ENCODE measurements at places on chromosomes 5 and 9.

GRCh38 chr5:6583049-6583880, 49.6 kb downstream of the NSUN2 start:
- peak; percentile 4 for DNase-seq

GRCh38 chr9:77592476-77592875, 55.6 kb downstream of the GNA14 start:
- DNase-seq, result no peak

GRCh38 chr9:133532937-133533668, 1.4 kb upstream of the ADAMTSL2 start:
- DNase-seq, result peak; percentile 77

DNA sequence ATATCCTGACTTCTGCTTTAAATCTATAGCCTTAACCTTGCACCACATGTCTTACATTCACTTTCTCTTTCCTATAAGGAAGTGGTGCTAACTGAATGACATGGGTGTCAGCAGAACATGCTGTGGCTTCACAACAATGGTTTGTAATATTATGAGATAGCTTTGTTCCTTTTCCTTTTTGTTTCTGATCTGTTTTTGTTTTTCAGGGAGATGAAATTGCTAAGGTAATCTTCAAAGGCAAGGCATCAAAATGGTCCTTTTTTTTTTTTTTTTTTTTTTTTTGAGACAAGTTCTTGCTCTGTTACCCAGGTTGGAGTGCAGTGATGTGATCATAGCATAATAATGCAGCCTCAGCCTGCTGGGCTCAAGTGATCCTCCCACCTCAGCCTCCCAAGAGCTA, 53.6 kb upstream of the RANBP6 start:
- no peak for DNase-seq

GRCh38 chr9:17219261-17219660, 84.4 kb downstream of the CNTLN start:
- DNase-seq, result no peak

- no peak for DNase-seq
Observed at GRCh38 chr9:128946571-128947276, 679 bp downstream of the DOLK start.

DNA sequence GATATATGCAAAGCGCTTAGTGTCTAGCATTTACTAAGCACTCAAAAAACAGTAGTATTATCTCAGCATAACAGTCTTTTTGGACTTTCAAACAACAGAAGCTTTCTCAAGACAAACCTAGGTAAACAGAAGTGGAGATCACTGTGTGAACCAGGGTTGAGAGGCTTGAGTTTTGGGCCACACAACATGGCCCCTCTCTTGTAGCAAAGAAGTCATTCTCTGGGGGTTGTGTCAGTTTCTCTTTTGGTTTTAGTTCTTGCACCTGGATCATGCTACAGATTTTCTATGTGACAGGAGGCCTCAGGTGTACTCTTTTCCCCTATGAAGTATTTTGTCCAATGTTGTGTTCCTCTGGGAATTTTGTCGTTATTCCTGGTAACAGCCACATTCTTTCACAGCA, 30.0 kb downstream of the INSYN2B start:
- no peak for DNase-seq

- no peak for DNase-seq
Observed at GRCh38 chr5:78899922-78900362, 85.2 kb downstream of the ARSB start.

- no peak for DNase-seq
Observed at GRCh38 chr5:112374356-112374755, 44.7 kb downstream of the EPB41L4A start.

DNA sequence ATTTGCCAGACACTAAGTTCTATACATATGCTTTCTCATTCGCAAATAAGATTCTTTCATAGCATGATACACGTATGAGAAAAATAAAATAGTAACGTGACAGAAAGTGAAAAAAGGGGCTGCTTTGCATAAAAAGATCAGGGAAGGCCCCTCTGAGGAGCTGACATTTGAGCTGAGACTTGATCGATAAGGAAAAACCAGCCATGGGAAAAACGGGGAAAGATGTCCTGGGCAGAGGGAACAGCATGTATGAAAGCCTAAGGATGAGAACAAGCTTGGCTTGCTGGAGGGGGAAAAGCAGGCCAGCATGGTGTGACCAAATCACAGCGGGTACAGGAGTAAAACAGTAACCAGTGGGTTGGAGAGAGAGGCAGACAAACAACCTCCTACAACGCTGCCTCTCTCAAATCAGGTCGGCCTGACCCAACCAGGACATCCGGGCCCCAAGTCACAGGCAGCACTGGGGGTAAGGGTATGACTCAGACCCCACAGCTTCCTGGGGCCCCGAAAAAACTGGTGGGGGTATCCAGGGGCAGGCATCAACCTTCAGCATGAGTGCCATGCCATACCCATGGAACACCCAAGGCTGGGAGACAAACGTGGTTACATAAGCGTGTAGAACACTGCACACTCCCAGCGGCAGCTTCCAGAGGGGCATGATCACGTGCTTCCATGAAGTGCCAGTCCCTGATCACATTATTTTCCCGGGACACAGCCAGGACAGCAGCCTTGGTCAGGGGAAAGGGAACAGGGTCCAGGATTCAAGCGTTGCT, 2.2 kb downstream of the TNIP1 start:
- no peak for DNase-seq

GRCh38 chr5:133613743-133614142, 1.4 kb upstream of the FSTL4 start:
- no peak for DNase-seq

GRCh38 chr5:38317868-38318267, 59.5 kb downstream of the EGFLAM start:
- DNase-seq, result no peak

- no peak for DNase-seq
Observed at GRCh38 chr9:130681769-130682420, 11.7 kb upstream of the EXOSC2 start.

GRCh38 chr9:96430377-96430776, 12.2 kb upstream of the ZNF367 start:
- DNase-seq, result no peak

GRCh38 chr5:140324041-140324600, 21.2 kb upstream of the PFDN1 start:
- DNase-seq, result no peak

- DNase-seq, result no peak
Observed at GRCh38 chr5:150053713-150054392, 32.5 kb downstream of the CSF1R start.

DNA sequence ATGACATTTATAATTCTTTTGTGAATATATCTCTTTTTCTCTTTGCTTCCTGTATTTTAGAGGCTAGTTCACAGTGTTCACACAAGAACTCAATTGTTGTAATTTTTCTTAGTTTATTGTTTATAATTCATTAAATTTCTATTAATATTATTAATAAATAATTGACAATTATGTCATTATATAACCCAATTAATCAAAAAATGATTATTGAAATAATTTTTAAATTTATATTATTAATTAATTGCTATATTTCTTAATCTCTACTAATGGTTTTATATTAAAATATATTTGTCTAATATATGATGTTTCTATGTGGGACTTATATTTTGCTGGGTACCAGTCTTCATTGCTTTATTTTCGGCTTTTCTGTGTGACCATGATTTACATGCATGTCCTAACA, 618.4 kb downstream of the CDH9 start:
- DNase-seq, result no peak

- DNase-seq, result no peak
Observed at GRCh38 chr9:106560540-106560939, 302.4 kb upstream of the ZNF462 start.

DNA sequence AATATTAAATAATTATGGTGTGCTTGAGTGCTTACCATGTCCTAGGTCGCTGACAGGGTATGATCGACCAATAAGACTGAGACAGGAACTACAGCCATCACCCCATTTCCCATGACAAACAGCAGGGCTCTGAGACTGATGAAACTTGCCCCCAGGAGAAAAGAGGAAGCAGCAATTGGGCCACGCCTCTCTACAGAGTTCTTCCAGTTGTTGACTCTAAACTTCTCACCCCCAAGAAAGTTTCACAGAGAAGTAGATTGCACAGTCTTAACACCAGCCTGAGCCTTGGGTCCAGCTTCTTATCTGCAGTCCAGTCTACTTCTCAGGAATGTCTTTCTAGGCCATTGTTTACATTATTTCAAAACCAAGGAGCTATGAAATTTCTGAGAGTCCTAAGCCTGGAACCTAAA, 182.2 kb upstream of the ANKRD55 start:
- DNase-seq, result no peak

DNA sequence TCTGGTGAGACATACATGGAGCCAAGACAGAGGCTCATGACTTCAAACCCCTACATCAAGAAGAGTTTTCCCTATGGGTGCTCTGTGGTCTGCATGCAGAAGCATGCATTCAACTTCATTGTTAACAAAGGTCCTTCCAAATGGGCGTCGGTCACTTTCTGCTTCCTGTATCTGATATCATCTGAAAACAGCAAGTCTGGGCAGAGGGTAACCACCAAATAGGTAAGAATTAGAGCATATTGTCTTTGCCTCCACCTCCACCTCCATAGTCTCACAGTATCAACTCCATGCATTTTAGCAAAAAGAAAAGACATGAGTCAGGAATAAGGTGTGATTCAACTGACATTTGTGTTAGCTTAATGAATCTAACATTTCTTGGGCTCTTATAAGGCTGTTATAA, 462.9 kb downstream of the DMRT2 start:
- no peak for DNase-seq

GRCh38 chr5:79577693-79578092, 34.5 kb upstream of the TENT2 start:
- no peak for DNase-seq

GRCh38 chr5:136056771-136057335, 28.1 kb downstream of the TGFBI start:
- no peak for DNase-seq

DNA sequence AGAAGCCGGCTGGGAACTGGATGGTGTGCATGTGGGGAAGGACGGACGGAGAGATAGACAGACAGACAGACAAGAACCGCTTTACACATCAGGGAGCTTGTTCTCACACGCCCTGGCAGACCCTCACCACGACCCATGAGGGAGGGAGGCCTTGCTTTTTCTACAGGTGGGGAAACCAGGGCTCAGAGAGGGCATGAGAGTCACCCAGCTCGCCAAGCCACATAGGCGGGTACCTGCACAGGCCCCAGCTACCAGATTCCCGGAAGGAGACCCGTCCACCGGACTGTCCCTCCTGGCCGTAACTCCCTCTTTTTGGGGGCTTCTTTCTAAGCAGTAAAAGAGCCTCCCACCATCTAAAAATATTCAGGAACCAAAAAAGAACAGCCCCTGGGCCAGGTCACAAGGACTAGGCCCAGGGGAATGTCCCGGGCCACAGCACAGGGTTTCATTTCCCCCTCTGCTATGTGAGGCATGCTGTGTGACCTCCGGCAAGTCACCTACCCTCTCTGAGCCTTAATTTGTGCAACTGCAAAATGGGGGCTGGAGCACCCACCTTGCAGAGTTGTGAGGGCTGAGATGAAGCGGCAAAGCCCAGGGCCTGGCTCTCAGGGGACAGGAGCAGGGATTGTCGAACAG, 84.4 kb upstream of the SARDH start:
- no peak for DNase-seq

DNA sequence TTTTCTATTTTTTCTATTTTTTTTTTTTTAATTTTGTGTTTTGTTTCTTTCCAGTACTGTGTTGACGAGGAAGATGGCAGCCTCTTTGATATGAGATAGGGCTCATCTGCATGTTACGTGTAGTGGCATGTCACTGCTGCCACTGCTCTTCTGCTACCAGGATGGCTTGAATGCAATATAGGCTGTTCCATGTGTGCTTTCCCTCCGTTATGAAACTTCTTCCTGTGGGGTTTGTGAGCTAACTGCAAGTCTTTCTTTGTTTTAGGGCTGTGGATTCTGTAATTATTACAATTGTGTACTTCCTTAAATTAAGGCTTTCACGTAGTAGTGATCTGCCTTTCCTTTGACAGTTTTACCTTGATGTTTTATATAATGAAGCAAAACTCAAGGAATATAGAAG, 184.6 kb downstream of the KDM4C start:
- no peak for DNase-seq

DNA sequence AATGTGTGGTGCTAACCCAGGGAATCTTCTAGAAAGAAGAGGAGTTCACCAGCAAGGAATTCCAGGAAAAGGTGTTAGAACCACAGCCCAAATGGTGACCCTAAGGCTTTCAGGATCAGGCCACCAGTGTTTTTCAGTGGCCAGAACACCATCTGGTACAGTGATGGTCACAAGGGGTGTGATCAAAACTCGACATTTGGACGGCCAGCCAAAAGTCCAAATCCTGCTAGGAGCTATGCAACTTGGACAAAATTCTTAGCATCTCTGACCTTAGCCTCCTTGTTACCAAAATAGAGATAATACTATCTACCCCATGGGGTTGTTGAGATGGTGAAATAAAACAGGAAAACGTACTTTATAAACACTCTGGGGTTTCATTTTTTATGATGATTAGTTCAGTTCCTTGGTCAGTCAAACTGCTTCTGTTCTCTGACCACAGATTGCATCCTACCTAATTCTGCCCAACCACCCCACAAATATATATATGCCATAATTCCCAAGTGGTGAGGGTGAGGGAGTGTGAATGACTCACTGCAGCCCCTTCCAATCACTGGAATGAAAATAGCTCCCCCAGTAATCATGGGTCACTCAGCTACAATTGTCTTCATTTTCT, 210.3 kb downstream of the CDK5RAP2 start:
- DNase-seq, result no peak

DNA sequence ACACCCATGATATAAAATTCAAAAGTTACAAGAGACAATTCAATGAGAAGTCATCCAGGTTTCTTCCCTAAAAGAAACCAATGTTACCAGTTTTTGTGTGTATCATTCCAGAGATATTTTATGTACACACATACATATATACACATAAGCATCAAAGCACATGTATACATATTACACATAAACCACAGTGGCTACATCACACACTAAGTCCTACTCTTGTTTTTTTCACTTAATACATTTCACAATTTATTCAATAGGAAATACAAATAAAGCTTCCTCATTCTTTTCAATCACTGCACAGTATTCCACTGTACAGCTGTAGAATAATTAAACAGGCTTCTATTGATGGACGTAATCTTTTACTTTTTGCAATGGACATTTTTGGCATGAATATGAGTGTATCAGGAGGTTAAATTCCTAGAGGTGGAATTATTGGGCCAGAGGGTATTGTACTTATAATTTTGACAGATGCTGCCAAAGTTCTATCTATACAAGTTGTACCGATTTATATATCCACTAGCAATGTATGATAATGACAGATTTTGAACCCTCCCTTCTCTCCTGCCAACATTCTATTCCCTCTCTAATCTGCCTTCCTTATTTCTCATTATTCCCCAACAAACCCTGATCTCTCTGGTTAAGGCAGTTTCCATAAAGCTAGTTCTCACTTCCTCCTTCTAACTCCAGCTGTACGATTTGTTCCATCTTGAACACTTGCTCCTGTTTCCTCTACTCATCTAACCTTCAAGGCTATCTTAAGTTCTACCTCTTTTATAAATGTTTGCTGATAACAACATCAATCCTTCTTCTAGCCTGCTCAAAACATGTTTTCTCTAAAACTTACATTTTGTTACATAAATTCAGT, 35.2 kb downstream of the MRPS27 start:
- no peak for DNase-seq

DNA sequence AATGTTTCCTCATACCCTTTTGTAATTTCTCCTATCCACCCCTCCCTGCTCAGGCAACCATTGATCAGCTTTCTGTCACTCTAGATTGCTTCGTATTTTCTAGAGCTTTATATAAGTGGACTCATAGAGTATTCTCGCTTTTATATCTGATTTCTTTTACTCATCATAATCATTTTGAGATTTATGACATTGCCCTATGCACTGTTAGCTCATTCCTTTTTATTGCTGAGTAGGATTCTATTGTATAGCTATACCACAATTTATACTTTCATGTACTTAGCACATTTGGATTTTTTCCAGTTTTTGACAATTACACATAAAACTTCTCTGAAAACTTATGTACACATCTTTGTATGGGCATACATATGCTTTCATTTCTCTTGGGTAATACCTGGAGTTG, 68.9 kb downstream of the MEGF10 start:
- no peak for DNase-seq
